ENCODE measurements at places on chromosomes 16 and 17. TPM values are rescaled to one million over a fixed set of nuclear protein-coding genes. Genes with fewer than 3 reads are reported as not detected.

GRCh38 chr17:31686495-31686894 is 172.5 kb downstream of the COPRS start:
- peaks cover 35% of the 10 kb centered on the region for H3K27me3 ChIP-seq
- H3K4me3 ChIP-seq: no peak overlapping the region

DNA sequence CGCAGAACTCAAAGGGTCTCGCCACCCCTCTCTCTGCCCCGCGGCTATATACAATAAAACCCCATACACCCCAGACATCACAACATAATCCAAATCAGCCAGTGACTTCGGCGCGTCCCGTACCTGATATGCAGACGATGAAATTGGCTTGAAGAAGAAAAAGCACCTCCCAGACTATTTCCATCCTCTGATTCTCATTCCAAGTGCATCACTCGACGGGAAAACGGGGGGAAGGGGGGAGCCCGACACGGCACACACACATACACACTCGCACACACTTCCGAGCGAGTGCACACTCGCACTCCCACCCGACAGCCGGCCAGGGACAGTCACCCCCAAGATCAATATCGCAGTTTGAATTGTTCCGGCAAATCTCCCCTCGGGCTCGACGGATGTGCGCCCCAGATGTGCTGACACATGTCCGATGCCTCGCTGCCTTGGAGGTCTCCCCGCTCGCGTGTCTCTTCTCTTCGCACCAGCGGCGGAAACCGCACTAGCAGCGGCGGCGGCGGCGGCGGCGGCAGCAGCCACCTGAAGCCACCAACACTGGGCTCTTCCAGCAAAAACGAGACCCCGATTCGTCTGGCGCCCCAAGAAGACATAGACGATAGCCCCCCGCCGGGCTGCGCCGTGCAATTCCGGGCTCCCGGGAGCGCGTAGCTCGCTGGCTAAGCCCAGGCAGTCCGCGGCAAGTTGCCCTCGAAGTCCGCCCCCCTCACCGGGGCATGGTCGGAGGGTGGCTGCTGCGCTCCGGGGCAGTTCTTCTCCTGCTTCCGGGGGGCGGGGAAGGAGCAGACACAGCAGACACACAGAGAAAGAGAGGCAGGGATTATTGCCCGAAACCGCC is 688 bp downstream of the CA10 start:
- DNase-seq: no peak
- H3K4me3 ChIP-seq: peak overlapping the region; percentile 51
- H3K4me1 ChIP-seq: no peaks in the 10 kb centered on the region
- peaks cover 60% of the 10 kb centered on the region for H3K27me3 ChIP-seq

- H3K27ac ChIP-seq: peak overlapping the region; percentile 71
- H3K36me3 ChIP-seq: peaks cover 10% of the 10 kb centered on the region
- peaks cover 28% of the 10 kb centered on the region for H3K4me1 ChIP-seq
- peak overlapping the region; percentile 48 for H3K4me3 ChIP-seq
- H3K27me3 ChIP-seq: no peaks in the 10 kb centered on the region
Observed at GRCh38 chr17:559551-560431, 154.8 kb downstream of the VPS53 start.

GRCh38 chr16:70730031-70730430 is 44.2 kb upstream of the MTSS2 start:
- no peaks in the 10 kb centered on the region for H3K27me3 ChIP-seq
- DNase-seq: no peak
- H3K4me1 ChIP-seq: no peaks in the 10 kb centered on the region

DNA sequence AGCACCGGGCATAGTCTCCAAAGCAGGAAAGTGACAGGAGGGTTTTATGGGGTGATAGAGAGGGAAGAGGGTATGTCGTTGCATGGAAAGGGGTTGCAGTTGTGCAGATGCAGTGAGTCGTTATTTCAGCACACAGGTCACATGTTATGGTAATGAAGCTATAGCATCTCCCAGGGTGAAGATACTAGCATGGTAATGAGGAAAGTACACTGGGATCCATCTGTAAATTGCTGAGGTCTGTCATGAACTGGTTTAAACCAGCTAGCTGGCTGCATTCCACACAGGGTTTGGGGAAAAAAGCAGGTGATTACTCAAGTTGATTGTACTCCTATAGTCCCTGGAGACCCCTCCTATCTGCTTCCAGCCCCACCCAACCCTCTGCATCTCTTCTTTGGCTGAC is 11.7 kb downstream of the COX11 start:
- H3K27me3 ChIP-seq: no peaks in the 10 kb centered on the region
- peaks cover 11% of the 10 kb centered on the region for H3K36me3 ChIP-seq
- H3K27ac ChIP-seq: peak overlapping the region; percentile 3

DNA sequence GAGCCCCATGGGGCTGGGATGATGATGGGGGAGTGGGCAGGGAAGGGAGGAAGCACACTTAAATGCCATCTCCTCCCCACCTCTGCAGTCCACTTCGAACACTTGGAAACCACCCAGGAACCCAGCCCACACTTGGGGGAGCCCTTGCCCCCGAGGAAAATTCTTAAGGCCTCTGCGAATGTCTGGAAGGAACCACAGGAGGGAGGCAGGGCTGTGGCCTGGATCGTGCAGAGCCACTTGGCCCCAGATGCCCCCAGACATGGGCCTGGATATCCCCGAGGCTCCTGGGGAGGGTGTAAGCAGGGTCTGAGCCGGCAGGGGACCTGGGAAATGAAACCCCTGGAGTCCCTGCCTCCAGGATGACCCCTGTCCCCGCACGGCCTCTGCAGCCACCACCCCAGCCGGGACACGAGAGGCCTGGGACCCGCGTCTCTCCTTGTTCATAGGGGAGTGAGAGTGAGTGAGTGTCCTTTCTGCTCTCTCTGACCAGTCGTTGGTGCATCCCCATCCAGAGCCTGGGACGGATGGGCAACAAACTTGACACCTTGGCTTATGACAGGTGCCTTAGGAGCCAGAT is 11.8 kb upstream of the MTSS2 start:
- no peak overlapping the region for H3K4me3 ChIP-seq
- H3K27me3 ChIP-seq: no peaks in the 10 kb centered on the region
- H3K27ac ChIP-seq: no peak overlapping the region
- H3K36me3 ChIP-seq: no peaks in the 10 kb centered on the region

- H3K4me3 ChIP-seq: no peak overlapping the region
- H3K4me1 ChIP-seq: no peaks in the 10 kb centered on the region
- H3K36me3 ChIP-seq: no peaks in the 10 kb centered on the region
- DNase-seq: no peak
Observed at GRCh38 chr17:49502254-49502653, 7.2 kb downstream of the NGFR start.

DNA sequence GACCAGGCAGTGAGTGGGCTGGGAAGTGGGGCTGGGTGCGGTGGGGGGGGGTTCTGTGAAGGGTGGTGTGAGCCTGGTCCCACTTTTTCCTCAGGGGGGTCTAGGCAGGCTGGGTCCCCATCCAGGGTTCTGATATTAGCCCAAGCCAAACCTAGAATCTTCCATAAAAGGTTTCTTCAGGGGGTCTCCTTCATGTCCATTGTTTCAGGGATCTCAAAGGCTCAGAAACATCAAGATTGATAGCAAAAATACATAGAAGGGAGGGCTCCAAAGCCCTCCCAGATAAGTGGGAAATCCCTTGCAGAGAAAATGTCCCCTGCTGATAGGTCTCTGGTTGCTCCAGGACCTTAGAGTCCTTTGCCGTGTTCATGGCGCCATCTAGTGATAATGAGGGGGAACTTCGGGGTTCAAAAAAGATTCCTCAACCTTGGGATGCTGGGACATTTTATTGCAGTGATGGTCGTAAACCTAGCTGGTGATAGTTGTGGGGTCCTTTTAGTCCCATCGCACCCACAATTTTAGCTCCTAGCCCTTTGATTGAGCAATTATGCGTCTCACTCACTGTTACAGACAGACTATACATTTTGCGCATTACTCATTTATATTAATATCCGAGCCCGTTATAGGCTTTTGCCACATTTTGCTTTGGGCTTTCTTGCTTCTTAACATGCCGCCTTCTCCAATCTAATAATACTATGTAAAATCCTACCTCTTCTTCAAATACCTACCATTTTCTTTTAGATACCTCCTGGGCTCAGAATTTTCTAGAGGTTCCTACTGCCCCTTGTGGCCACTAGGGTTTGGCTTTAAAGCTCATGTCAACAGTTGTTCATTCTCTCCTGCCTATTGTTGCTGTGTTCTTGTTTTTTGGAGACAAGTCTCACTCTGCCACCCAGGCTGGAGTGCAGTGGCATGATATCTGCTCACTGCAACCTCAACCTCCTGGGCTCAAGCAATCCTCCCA is 35.1 kb downstream of the IGF2BP1 start:
- peak; percentile 43 for DNase-seq
- peak overlapping the region; percentile 10 for H3K27ac ChIP-seq
- no peak overlapping the region for H3K4me3 ChIP-seq
- H3K36me3 ChIP-seq: no peaks in the 10 kb centered on the region

DNA sequence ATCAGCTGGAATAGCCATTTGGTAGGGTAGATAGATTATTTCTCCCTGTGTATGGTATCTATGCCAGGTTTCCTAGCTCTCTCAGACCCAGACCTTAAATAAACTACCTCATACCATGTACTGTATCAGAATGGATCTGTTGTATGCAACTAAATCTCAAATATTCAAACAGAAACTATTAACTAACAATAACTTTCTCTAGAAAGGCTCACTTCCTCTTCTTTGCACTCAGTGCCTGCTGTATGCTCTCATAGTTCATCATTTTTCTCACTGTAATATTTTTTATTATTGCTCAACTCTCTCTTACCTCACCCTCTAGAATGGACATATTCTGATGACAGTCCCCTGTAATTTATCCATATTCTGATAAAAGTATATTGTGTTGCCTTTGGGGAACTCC is 182.4 kb downstream of the TOX3 start:
- no peak overlapping the region for H3K4me3 ChIP-seq
- H3K4me1 ChIP-seq: no peaks in the 10 kb centered on the region
- no peaks in the 10 kb centered on the region for H3K36me3 ChIP-seq
- H3K27ac ChIP-seq: no peak overlapping the region

DNA sequence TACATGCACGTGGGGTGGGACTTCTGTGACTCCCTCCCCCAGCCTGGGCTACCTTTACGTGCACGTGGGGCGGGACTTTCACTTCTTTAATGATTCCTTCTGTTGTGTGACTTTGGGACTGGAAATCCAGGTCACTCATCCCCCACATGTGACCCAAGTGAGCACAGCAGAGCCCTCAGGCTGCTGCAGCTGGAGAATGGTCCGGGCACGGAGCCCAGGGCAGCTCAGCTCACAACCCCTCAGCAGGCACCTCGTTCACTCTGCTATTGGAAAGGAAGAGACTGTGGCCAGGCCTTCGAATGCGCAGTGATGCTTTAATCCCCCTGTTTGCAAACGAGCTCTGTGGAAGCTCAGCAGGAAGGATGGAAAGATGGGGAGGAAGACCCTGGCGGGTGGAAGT is 14.7 kb downstream of the DBNDD1 start:
- H3K4me1 ChIP-seq: peaks cover 12% of the 10 kb centered on the region
- no peak for DNase-seq
- no peaks in the 10 kb centered on the region for H3K36me3 ChIP-seq
- H3K4me3 ChIP-seq: no peak overlapping the region
- no peaks in the 10 kb centered on the region for H3K27me3 ChIP-seq
- no peak overlapping the region for H3K27ac ChIP-seq

GRCh38 chr17:81952792-81953228 is 5.8 kb upstream of the MYADML2 start:
- DNase-seq: no peak
- H3K27ac ChIP-seq: no peak overlapping the region
- H3K36me3 ChIP-seq: no peaks in the 10 kb centered on the region
- H3K27me3 ChIP-seq: no peaks in the 10 kb centered on the region
- no peak overlapping the region for H3K4me3 ChIP-seq
- no peaks in the 10 kb centered on the region for H3K4me1 ChIP-seq

- H3K27ac ChIP-seq: no peak overlapping the region
- H3K4me3 ChIP-seq: no peak overlapping the region
- no peaks in the 10 kb centered on the region for H3K4me1 ChIP-seq
- peak; percentile 16 for DNase-seq
Observed at GRCh38 chr17:81608082-81608481, 28.8 kb downstream of the NPLOC4 start.

DNA sequence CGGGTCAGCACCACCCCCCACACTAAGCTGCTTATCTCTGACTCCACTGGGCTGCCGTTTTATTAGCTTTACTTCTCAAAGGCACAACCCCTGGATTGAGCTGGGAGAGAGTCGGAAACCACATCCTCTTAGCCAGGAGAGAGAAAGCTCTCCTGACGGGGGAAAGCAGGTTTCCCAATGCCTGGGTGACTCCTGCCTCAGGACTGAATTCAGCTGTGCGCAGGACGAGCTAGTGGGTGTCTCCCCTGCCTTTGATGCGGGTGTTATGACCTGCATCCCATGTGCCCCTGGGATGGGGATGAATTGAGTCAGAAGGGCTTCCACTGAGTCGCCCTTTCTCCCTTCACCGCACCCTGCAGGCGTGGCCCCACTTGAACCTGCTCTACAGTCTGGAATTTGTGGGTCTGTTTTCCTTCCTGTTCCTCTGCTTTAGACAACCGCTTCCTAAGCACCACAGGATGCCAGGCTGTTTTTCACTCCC is 819.2 kb upstream of the EEF2KMT start:
- no peak for DNase-seq
- H3K27ac ChIP-seq: no peak overlapping the region
- H3K27me3 ChIP-seq: no peaks in the 10 kb centered on the region
- no peaks in the 10 kb centered on the region for H3K4me1 ChIP-seq

- H3K27ac ChIP-seq: no peak overlapping the region
- no peaks in the 10 kb centered on the region for H3K4me1 ChIP-seq
- no peak overlapping the region for H3K4me3 ChIP-seq
- no peak for DNase-seq
Observed at GRCh38 chr17:70955441-70955840, 786.1 kb downstream of the KCNJ2 start.

DNA sequence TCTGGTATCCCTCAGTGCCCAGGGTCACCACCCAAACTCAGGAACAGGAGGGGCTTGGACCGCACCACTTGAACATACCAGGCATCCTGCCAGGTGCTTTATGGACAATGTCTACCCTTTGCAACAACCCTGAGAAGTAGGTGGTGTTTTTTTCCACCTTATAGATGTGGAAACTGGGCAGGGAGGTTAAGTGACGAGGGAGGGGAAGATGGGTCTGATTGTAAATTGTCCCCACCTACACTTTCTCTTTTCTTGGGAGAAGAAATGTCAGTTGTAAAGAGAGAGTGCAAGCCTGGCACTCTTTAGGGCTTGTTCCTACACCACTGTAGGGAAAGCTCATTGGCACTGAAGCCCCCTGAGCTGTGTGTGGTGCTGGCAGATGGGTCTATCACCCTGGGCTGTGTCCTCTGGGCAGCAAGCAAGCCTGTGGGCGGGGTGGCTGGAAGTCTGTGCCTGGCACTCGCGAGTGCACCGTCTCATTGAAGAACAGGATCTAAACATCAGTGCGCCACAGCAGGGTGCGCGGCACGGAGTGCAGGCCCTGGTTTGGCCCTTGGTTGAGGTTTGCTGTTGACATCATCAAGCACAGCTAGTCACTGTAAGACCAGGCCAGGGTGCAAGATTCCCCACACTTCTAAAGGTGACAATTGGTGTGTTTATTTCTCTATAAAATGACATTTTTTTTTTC is 15.1 kb downstream of the NOD2 start:
- DNase-seq: peak; percentile 55
- no peaks in the 10 kb centered on the region for H3K27me3 ChIP-seq
- peaks cover 56% of the 10 kb centered on the region for H3K4me1 ChIP-seq
- H3K36me3 ChIP-seq: peaks cover 24% of the 10 kb centered on the region
- H3K4me3 ChIP-seq: peak overlapping the region; percentile 57
- peak overlapping the region; percentile 94 for H3K27ac ChIP-seq

ABCA8 gene
- total RNA-seq: not detected

RGS11 gene
- total RNA-seq: 0.19 TPM

CRYM gene
- total RNA-seq: not detected

TLCD1 gene
- 9.0 TPM for total RNA-seq

PNPO gene
- total RNA-seq: 18.4 TPM

KRTAP4-9 gene
- not detected for total RNA-seq

SNAI3 gene
- 10.5 TPM for total RNA-seq

NOS2 gene
- total RNA-seq: 0.05 TPM

PRSS8 gene
- total RNA-seq: not detected

TPSAB1 gene
- total RNA-seq: not detected

ARSG gene
- 24.6 TPM for total RNA-seq

CTF1 gene
- total RNA-seq: 0.72 TPM

HSD17B1 gene
- total RNA-seq: 1.3 TPM
